Peyer's patch (tissue), 4 donors: ENCODE measurements at places on chromosomes 7 and 10. TPM values are rescaled to one million over a fixed set of nuclear protein-coding genes. Genes with fewer than 3 reads are reported as not detected.

Gene PRPS1L1
- total RNA-seq, result not detected

- peaks cover 7% of the 10 kb centered on the region for H3K4me1 ChIP-seq
- no peak overlapping the region for H3K27ac ChIP-seq
- no peak overlapping the region for H3K4me3 ChIP-seq
- no peaks in the 10 kb centered on the region for H3K27me3 ChIP-seq
Observed at GRCh38 chr7:73761854-73762658, 8.0 kb downstream of the CLDN3 start.

- no peak for DNase-seq
- H3K27me3 ChIP-seq, result no peaks in the 10 kb centered on the region
- no peak overlapping the region for H3K27ac ChIP-seq
- no peak overlapping the region for H3K4me3 ChIP-seq
Observed at GRCh38 chr7:23593706-23594105, 3.5 kb upstream of the CCDC126 start.

Gene SPOCK2
- 8.3 TPM for total RNA-seq

GRCh38 chr7:147912946-147913638 lies 677.5 kb upstream of the C7orf33 start:
- no peaks in the 10 kb centered on the region for H3K36me3 ChIP-seq
- H3K4me1 ChIP-seq, result no peaks in the 10 kb centered on the region
- H3K27ac ChIP-seq, result no peak overlapping the region
- H3K27me3 ChIP-seq, result no peaks in the 10 kb centered on the region
- no peak overlapping the region for H3K4me3 ChIP-seq

Gene MYO1G
- total RNA-seq, result 2.7 TPM

Gene ZNF32
- total RNA-seq, result 22.2 TPM

GRCh38 chr10:113131613-113132261 lies 181.7 kb downstream of the TCF7L2 start:
- H3K27ac ChIP-seq, result no peak overlapping the region
- no peak for DNase-seq

DNA sequence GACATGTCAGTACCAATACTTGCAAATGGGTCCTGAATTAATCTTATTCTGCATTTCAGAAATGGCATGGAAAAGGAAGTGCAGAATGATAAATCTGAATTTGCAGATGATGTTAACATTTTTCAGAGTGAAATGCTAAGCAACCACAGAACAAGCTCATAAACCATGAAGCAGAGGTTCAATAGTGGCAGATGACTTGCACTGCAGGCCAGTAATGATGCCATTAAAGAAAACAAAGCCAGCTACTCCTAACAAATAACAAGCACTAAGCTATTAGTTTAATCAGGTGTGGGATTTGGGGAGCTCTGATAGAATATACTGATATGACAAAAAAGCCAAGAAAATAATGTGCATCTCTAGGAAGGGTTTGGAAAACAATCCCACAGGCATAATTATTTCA lies 85.4 kb downstream of the FAM13C start:
- DNase-seq, result no peak
- H3K36me3 ChIP-seq, result no peaks in the 10 kb centered on the region
- H3K27ac ChIP-seq, result no peak overlapping the region
- no peaks in the 10 kb centered on the region for H3K27me3 ChIP-seq
- no peak overlapping the region for H3K4me3 ChIP-seq
- H3K4me1 ChIP-seq, result no peaks in the 10 kb centered on the region

DNA sequence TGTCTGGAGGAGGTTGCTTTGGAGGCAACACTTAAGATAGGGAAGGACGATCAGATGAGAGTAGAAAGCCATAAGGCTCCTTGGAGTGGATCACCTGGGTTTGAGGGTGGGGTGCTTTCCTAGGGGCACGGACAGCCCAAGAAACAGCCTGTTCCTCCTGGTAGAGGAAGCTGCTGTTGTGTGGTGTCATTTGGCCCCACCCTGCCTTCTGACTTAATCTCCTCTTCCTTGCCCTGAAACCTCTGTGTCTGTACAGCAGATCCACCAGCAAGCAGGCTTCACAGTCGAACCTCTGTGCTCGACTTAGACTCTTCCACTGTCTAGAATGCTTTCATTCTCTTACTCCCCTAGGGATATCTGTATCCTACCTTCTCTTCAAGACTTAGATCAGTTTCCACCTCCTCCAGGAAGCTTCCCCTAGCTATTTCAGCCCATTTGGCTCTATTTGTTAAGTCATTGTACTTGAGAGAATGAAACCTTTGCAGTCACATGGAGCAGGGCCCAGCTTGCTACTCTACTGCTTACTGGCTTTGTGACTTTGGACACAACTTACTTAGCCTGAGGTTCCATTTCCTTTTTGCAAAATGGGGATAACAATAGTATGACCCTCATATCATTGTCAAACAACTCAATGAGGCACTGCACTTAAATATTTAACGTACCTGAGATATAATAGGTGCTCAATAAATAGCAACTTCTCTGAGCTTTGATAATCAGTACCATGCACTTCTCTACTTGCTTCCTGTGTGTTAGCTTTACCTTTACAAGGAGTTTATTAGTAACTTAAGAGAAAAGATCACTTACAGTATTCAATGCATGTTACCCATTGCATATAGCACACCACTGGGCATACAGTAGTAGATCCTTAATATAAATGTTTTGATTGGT lies 5.0 kb downstream of the MXI1 start:
- peak; percentile 70 for DNase-seq
- no peak overlapping the region for H3K4me3 ChIP-seq
- no peaks in the 10 kb centered on the region for H3K36me3 ChIP-seq

Gene PPP1R9A
- total RNA-seq, result 11.0 TPM

GRCh38 chr7:92645114-92646061 lies 55.2 kb upstream of the FAM133B start:
- no peaks in the 10 kb centered on the region for H3K4me1 ChIP-seq
- H3K27me3 ChIP-seq, result no peaks in the 10 kb centered on the region
- DNase-seq, result peak; percentile 77
- H3K4me3 ChIP-seq, result no peak overlapping the region

GRCh38 chr10:121662945-121663917 lies 65.0 kb upstream of the FGFR2 start:
- no peaks in the 10 kb centered on the region for H3K27me3 ChIP-seq
- H3K4me1 ChIP-seq, result peaks cover 7% of the 10 kb centered on the region
- no peak overlapping the region for H3K27ac ChIP-seq
- no peak for DNase-seq
- H3K36me3 ChIP-seq, result no peaks in the 10 kb centered on the region
- no peak overlapping the region for H3K4me3 ChIP-seq
